ENCODE measurements at places on chromosomes 6 and 20. TPM values are rescaled to one million over a fixed set of nuclear protein-coding genes. Genes with fewer than 3 reads are reported as not detected.

The RBPJL gene
- total RNA-seq = not detected

The VNN1 gene
- total RNA-seq = not detected

The TMEM244 gene
- total RNA-seq = not detected

The MOG gene
- total RNA-seq = 1.4 TPM

The SUMO4 gene
- 6.7 TPM for total RNA-seq

The BPIFB2 gene
- not detected for total RNA-seq

The UST gene
- 12.9 TPM for total RNA-seq

The ZDHHC14 gene
- total RNA-seq = 20.8 TPM

The SUN5 gene
- not detected for total RNA-seq

The TAB2 gene
- 46.1 TPM for total RNA-seq

The SOX18 gene
- total RNA-seq = 1.6 TPM

The STK35 gene
- 13.4 TPM for total RNA-seq

The C6orf163 gene
- 6.2 TPM for total RNA-seq

The DUSP15 gene
- 12.5 TPM for total RNA-seq

The HLA-DRA gene
- total RNA-seq = 8.5 TPM

The PTCRA gene
- total RNA-seq = not detected

The EDN1 gene
- total RNA-seq = 4.6 TPM

The HAO1 gene
- total RNA-seq = not detected

The SNX3 gene
- total RNA-seq = 212 TPM

The PAK5 gene
- 33.0 TPM for total RNA-seq

The RIPOR2 gene
- 33.4 TPM for total RNA-seq

The AKAP12 gene
- total RNA-seq = 120 TPM

The ETV7 gene
- total RNA-seq = not detected

The ANKS1A gene
- total RNA-seq = 30.9 TPM

The HEY2 gene
- 2.8 TPM for total RNA-seq

The SMPD2 gene
- 5.8 TPM for total RNA-seq

The PPP1R14C gene
- 35.5 TPM for total RNA-seq

The PI16 gene
- total RNA-seq = 1.2 TPM

The OPRL1 gene
- 33.4 TPM for total RNA-seq

The ENPP5 gene
- 13.6 TPM for total RNA-seq

The TCF21 gene
- under 0.01 TPM for total RNA-seq

The KIF25 gene
- not detected for total RNA-seq

The RAE1 gene
- 34.4 TPM for total RNA-seq

The IMPG1 gene
- total RNA-seq = not detected

The VSX1 gene
- total RNA-seq = 0.46 TPM

The CYP39A1 gene
- 3.7 TPM for total RNA-seq

The ROS1 gene
- total RNA-seq = not detected

The HUS1B gene
- 1.4 TPM for total RNA-seq

The MYL9 gene
- total RNA-seq = 0.23 TPM

The BHLHE23 gene
- not detected for total RNA-seq

The WFDC10B gene
- not detected for total RNA-seq

The KIAA1586 gene
- 79.6 TPM for total RNA-seq

The KCNK16 gene
- total RNA-seq = not detected

The TP53INP2 gene
- 8.5 TPM for total RNA-seq

The GHRH gene
- total RNA-seq = 2.3 TPM

The CAGE1 gene
- total RNA-seq = not detected

The TLDC2 gene
- 1.2 TPM for total RNA-seq

The SLC52A3 gene
- 0.46 TPM for total RNA-seq

The IYD gene
- total RNA-seq = 0.69 TPM

The PACRG gene
- 24.0 TPM for total RNA-seq
